Ascending aorta (tissue), 2 donors: ENCODE measurements at places on chromosomes 12 and 14.

DNA sequence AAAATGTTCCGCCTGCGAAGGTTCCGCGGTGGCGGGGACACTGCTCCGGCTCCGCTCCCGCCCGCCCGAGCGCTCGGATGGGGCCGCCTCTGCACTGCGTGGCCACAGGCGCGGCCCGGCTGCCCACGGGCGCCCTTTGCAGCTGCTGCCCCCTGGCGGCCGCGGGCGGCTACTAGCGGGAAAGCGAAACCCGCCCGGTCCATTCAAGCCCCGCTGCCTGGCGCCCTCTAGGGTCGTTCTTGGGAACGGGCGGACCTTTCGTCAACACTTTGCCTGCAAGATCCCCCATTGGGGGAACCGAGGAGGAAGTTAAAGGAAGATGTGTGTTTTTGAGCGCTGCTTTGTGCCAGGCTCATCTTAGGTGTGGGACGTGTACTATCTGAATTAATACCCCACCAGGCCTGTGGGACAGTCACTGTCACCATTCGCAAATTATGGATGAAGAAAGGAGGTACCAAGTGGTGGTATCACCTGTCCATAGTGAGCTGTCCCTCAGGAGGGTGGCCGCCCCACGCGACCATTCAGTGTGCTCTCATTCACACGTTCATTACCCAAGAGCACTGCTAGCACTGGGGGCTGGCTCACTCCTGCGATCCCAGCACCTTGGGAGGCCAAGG is 19.4 kb downstream of the GPR132 start:
- no peak for DNase-seq

DNA sequence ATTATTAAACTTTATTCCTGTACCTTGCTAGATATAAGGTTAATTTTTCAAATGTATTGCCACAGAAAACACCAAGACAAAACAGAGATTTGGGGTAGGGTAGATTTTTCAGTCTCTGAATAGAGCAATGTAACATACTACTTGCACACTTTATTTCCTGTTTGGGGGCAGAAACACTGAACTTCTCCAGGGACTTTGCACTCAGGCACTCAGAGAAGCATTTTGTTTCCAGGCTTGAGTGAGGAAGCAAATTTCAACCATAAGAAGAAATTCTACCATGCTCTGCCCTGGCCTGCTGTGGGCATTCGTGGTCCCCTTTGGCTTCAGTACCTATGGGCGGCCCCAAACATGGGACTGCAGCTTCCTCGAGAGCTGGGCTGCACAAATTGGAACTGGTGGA is 399.1 kb downstream of the DAD1 start:
- no peak for DNase-seq

DNA sequence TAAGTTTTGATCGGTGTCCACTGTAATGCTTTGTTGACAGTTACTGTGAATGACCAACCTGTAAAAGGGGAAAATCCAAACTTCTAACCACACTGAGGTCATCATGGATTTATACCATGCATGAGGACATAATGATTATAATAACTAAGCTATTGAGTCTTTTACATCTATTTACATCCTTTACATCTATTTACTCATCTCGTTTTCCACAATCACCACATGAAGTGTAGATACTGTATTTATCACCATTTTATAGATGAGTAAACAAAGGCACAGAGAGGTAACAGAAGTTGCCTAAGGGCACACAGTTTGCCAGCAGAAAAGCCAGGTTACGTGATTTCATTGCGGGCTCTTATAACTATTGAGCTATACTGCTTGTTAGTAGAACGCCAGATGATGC is 27.9 kb upstream of the EID3 start:
- no peak for DNase-seq

DNA sequence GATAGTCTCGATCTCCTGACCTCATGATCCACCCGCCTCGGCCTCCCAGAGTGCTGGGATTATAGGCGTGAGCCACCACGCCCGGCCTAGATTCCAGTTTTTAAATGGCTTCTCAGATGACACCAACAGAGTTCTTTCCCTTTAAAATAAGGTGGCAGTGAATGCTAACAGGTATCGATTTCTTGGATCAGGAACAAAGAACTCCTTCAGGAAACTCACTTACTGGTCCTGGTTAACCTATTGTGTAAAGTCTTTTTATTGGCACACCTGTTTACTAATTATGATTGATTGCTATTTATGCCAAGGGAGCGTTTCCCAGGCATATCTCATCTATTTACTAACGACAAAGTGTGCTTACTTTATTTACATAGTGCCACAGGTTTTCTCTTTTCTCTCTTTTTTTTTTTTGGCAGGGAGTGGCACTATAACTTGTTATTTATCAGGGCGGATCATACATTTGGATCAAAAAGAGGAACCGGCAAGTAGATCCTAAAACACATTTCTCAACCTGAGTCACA is 89.7 kb downstream of the GLT1D1 start:
- DNase-seq, result no peak

DNA sequence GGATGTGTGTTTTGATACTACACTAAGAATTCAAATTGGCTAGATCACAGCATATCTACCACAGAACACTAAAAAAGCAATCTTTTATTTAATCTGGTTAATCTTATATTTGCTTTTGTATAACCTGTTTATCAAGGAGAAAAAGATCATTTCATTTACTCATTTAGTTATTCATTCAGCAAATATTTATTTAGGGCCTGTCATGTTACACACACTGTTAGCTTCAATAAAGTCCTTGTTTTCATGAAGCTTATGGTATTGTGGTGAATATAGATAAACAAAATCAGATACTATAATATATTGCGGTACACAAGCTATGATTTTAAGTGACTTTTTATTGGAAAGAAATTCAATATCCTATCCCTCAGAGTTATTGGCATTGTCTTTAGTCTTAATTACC is 350.8 kb downstream of the LRFN5 start:
- DNase-seq, result no peak

DNA sequence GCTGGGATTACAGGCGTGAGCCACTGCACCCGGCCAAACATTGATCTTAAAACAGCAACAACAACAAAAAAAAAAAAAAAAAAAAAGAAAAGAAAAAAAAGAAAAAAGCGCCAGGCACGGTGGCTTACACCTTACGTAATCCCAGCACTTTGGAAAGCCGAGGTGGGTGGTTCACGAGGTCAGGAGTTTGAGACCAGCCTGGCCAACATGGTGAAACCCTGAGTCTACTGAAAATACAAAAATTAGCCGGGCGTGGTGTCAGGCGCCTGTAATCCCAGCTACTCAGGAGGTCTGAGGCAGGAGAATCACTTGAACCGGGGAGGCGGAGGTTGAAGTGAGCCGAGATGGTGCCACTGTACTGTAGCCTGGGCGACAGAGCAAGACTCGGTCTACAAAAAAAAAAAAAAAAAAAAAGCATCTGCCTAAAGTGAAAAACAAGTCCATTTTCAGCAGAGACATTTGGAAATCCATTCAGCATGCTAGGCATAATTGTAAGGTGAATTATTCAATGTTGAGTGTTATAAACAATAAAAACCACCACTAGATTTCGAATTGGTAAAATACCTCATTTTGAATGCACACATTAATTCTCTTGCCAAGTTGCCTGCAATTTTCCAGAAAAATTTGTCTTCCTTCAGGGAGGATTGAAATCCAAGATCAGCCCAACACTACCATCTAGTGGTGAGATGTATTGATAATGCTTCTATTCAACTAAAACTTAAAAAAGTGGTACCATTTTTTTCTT is 8.0 kb upstream of the CERS5 start:
- DNase-seq, result no peak

DNA sequence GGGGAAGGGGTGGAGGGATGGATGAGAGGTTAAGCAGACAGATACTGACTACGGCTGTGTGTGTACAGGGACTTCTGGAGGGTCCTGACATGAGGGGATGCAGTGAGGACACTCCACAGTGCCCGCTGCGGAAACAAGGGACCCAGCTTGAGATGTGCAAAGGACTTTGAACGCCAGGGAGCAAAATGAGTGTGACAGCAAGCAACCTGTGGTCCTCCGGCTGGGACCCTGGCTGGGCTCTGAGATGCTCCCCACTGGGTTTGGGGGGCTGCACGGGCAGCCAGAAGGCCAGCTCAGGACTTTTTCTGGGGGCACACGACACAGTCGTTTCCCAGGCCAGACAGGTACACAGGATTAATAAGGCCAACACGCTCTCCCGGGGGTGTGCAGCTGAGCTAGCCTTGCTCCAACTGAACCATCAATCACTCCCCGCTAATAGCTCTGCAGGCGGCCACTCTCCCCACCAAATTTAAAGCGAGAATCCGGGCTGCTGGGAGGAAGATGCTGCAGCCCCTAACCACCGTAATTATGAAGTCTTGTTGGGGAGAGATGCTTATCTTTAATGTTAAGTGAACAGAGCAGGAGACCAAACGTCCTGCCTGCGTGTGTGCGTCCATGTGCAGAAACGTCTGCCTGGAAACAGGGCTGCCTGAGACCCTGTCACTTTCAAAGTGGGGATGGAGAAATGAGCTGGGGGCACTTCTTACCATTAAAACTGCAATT is 51.6 kb upstream of the DLK1 start:
- no peak for DNase-seq

- no peak for DNase-seq
Observed at GRCh38 chr14:69373104-69373503, 25.0 kb downstream of the ERH start.

GRCh38 chr12:52848661-52849255 is at the start of gene KRT78:
Gene KRT78 (minus strand): TSS chr12:52848994. CDS start chr12:52848930, 64 bp downstream.
- DNase-seq, result no peak

GRCh38 chr12:65684906-65685305 is 139.4 kb upstream of the HMGA2 start:
- DNase-seq, result no peak

- DNase-seq, result no peak
Observed at GRCh38 chr12:19916974-19917373, 451.4 kb upstream of the PDE3A start.

- no peak for DNase-seq
Observed at GRCh38 chr14:101476916-101477553, 84.3 kb upstream of the DIO3 start.

- DNase-seq, result no peak
Observed at GRCh38 chr14:54776361-54777001, 126.1 kb downstream of the GCH1 start.

GRCh38 chr14:67444395-67444794 is 32.4 kb upstream of the PLEK2 start:
- no peak for DNase-seq

- DNase-seq, result no peak
Observed at GRCh38 chr12:64840119-64840518, 15.7 kb downstream of the TBC1D30 start.

GRCh38 chr12:131147293-131147692 is 193.6 kb downstream of the ADGRD1 start:
- no peak for DNase-seq

DNA sequence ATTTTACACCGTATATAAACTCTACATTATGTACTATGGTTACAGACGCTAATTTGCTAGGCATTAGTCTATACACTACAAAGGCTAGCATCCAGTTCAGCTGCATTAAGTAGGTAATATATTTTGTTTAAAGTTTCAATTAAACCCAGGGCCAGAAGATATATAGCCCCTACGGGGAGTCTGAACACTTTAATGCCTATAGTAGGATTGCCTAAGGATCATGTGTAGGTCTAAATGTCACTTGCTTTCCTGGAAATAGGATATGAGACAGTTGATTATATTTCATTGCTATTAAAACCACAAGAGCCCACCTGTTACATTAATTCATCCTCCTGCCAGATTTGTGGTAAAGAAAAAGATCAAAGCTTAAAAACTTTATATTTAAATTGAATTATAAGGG is 286.9 kb downstream of the TMTC2 start:
- DNase-seq, result no peak

DNA sequence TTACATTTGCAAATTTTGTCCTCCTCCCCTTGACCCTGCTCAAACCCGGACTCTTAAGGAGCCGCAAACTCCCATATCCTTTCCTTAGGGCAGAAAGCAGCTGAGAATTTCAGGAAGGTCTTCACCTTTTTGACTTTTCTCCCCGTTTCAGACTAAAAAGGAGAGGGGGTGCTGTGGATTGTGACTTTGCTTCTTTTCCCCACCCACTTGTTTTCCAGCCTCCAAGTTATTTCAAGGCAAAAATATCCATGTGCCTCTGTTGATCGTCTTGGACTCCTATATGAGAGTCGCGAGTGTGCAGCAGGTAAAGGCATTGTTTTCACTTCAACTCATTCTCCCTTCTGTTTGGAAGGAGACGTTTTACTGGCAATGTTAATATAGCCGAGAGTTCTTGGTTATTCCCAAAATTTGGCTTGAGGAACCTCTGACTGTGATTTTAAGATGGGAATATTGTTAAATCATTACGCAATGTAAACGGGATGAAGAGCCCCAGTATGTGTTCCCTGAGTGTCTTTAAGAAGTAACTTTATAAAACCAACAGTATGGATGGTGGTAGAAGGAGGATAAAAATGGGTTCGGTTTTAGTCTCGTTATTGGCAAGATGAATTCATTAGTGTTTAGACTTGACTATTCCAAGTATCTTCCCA is 663 bp downstream of the LRRK2 start:
- DNase-seq, result no peak

DNA sequence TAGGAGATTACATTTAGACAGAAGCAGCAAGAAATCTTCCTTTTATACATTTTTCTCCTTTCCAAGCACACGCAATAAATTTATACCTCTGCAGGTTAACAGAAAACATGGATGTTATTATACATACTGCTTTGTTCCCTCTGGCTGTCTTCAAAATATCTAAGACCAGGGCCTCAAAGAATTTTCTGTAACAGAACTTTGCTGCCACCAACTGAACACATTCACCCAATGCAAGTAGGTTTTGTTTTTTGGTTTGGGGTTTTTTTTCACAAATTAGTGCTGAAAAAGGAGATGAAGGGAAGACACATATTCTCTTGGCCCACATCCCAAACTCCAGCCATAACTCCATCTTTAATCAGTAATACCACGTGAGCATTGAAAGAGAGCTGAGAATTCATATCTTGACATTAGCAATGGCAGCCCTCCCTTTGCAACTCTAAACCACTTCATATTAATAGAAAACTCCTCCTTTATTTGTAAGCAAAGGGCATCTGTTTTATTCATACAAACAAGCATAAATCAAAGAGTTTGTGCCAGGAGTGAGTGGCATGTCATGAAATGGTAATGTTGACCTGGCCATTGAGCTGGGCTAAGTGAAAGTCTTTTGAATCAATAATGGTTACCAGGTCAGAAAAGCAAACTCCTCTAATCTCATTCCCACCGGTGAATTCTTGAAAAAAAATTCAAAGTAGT is 150.8 kb upstream of the FSCB start:
- DNase-seq, result no peak

DNA sequence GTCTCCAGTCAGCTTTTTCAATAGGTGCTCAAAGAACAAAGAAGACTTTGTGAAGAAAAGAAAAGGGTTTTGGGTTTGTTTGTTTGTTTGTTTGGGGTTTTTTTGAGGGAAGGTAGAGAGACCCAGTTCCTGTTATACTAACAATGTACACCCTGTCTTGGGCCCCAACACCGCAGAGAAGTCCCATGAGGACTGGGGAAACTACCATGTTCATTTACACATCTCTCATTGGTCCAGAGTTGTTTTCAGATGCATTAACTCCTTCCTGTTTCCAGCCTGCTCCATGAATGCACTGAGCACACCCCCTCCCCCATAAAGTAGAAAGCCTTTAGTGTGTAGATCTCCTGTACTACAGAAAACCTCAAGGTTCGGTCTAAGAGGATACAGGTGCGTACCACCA is 51.1 kb upstream of the SLC8A3 start:
- DNase-seq, result no peak
